Urothelium cell line (cell line): ENCODE measurements at places on chromosomes 11 and 22.

GRCh38 chr11:14641801-14642200 lies 1.8 kb upstream of the PDE3B start:
- DNase-seq: no peak

DNA sequence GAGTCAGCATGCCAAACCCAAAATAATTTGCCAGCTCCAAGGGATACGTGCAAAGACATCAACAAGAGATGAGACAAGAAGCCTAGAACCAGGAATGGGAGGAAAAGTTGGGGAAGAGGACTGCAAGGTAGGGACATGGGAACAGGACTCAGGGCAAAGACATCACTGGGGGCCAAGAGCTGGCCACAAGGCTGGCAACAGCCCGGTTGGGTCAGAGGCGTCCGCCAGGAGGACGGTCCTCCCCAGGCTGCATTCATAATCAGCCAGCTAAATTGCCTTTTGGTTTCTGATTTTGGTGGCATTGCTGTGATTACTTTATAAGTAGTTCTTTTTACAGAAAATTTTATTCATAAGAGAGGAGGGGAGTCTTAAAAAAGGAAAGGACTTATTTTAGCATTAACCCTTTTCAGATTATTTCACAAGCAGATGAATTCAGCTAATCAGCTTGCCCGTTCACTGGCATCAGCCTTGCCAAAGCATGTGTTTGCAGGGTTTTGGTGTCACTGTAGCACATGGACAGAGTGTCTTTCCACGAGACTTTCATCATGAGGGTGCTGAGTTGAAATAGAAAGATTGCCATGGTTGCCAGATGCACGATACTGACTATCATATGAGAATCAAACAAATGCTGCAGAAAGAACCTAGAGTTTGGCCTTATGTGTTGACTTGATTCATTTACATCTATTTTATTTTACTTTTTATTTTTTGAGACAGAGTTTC lies 23.2 kb upstream of the NAV2 start:
- DNase-seq: no peak

DNA sequence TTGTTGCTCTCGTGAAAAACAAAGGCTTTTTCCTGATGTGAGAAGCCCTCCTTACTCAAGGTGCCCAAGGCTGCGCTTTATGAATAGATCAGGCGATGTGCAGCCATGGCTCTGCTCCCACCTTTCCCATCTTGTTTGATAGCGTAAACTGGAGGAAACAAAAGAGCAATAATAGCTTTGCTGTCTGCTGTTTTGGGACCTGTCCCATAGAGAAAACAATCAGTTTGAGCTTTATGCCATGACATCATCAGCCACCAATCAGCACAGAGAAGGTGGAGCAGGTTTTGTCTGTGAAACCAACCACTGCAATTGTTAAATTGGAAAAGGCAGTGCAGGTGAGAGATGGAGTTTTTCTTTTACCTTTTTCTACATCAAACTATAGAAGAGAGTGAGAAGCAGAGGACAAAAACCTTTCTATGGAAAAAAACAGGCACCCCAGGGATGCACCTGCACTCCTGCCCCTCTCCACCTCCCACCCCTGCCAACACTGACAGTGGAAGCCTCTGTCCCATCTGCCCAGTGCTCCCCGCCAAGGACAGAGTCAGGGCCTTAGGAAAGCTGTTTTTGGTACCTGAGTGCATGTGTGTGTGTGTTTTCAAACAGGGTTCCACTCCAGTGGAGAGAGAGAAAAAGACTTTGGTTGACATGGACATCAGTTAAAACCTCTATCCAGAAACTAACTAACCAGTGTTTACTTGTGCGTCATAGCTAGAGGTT lies 80.7 kb downstream of the MICAL3 start:
- DNase-seq: no peak

DNA sequence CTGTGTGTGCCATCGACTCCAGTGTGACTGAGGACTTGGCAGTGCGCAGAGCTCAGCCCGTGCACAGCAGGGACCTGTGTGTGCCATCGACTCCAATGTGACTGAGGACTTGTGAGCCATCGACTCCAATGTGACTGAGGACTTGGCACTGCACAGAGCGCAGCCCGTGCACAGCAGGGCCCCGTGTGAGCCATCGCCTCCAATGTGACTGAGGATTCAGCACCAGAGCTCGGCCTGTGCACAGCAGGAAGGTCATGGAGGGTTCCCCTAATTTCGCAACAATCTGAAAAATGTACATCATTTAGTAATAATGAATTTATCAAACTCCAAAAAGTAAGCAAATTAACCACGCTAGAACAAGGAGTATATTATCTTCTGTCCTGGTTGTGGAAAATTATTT lies 348.3 kb upstream of the B3GAT1 start:
- no peak for DNase-seq

- DNase-seq: no peak
Measured at GRCh38 chr11:127873478-127873877, 713.9 kb downstream of the ETS1 start.

DNA sequence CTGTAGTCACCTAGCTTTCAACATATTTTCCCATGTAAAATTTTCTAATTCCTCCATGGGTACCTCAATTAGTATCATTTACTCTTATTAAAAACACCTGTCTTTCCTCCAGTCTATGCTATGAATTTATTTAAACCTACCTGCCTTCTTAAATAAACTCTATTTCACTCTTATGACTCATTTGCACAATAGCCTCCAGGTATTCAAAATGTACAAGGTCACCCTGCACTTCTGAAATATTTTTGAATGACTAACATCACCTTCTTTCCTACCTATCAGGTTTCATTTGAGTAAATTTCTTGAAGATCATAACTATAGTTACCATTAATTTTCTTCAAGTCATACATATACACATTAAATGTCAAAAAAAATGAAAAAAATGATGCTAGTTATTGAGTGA lies 939.7 kb downstream of the DLG2 start:
- DNase-seq: no peak

DNA sequence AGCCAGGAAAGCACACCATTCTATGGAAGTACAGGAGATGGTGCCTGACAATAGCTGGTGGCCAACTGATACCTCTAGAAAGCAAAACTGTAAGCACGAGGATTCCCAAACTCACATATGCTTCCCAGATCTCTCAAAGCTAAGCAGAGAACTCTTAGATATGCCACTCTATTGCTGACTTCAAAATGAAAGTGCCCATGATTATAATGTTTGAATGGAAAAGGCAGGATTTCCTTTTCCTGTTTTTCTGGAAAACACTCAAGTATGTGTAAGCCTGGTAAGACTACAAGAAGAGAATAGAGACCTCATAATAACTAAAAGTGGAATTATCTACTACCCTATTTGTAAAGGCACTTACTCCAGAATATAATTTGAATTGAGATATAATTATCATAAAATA lies 2.6 kb upstream of the CARD18 start:
- no peak for DNase-seq

DNA sequence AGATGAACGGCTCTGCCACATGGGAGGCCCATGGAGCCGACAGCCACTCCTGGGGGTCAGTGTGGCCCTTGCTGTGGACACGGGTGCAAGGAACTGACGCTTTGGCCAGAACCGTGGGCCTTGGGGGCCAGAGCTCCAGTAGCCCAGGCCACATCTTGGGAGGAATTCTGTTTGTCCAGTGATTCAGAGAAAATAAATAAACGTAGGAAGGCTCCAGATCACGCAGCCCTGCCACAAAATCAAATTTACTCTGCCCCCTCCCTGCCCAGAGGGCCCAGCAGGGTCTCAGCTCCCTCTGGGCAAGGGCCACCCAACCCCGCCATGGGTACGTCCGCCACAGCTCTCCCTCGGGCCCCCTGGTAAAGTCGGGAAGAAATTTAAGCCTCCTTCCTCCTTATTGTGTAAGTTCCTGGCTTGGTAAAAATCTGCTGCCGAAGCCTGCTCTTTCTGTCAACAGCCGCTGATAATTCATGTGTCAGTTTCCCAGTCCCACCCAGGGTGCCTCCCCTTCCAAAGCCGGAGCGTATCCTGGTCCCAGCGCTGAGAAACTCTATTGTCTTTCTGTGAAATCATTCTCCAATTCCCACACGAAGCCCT lies 6.9 kb upstream of the MUC5AC start:
- DNase-seq: no peak

DNA sequence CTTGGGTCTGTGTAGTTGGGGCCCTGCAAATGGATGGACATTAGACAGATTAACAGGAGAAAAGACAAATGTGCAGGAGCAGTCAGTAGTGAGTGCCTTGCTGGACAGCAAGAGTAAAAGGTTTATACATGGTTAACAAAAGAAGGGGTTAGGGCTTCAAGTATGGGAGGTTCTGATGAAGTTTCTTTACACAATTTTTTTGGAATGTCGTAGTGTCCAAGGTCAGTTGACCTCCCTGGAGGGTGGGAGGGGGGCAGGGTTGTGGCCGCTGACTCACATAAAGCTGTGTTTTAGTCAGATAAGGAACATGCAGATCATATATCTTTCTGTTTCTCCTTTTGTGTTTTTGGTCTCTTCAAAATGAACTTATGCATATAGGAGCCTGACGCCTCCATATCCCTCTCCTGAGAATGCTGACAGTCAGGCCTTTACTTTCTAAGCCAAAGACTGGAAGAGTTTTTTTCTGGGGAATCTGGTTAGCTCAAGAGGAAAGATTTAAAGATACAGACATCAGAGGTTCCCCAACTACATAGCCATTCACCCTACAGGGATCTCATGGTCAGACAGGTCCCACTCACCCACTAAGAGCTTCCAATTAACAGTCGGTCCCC lies 134.3 kb downstream of the NECTIN1 start:
- DNase-seq: no peak

- no peak for DNase-seq
Measured at GRCh38 chr11:117547195-117547850, 219.7 kb downstream of the CEP164 start.

- DNase-seq: no peak
Measured at GRCh38 chr11:88293931-88294330, 43.6 kb downstream of the CTSC start.

GRCh38 chr22:19759427-19760057 lies 1.0 kb upstream of the TBX1 start:
- no peak for DNase-seq
